Endodermal cell (in vitro differentiated cells): ENCODE measurements at places on chromosomes 4 and X. TPM values are rescaled to one million over a fixed set of nuclear protein-coding genes. Genes with fewer than 3 reads are reported as not detected.

- no peak overlapping the region for H3K27ac ChIP-seq
- H3K4me3 ChIP-seq, result no peak overlapping the region
- H3K36me3 ChIP-seq, result no peaks in the 10 kb centered on the region
- no peaks in the 10 kb centered on the region for H3K27me3 ChIP-seq
Measured at GRCh38 chr4:148101790-148102189, 340.4 kb downstream of the NR3C2 start.

GRCh38 chrX:106150701-106151100 is 17.4 kb upstream of the PWWP3B start:
- DNase-seq, result no peak
- no peaks in the 10 kb centered on the region for H3K36me3 ChIP-seq
- no peaks in the 10 kb centered on the region for H3K4me1 ChIP-seq
- H3K27me3 ChIP-seq, result no peaks in the 10 kb centered on the region
- no peak overlapping the region for H3K4me3 ChIP-seq

DNA sequence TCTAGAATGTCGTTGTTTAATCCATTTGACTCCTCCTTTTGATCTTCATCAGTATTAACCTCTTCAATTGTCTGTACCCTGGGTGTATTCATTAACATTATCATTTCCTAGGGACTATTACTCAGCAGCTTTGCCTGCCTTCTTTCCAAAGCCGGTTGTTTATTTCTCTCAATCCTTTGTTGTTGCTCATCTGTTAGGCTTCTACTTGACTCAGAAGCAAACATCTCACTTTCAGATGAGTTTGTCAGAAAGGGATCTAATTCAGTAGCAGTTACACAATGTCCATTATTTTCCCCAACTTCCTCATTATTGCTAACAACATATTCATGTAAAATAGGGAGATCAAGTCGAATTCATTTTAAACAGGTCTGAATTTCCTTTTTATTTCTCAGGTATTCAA is 22.1 kb upstream of the HSD17B10 start:
- H3K27me3 ChIP-seq, result no peaks in the 10 kb centered on the region
- no peak overlapping the region for H3K4me3 ChIP-seq
- no peak overlapping the region for H3K27ac ChIP-seq
- DNase-seq, result no peak
- H3K36me3 ChIP-seq, result no peaks in the 10 kb centered on the region

- no peak for DNase-seq
- H3K36me3 ChIP-seq, result no peaks in the 10 kb centered on the region
- H3K27ac ChIP-seq, result no peak overlapping the region
- no peaks in the 10 kb centered on the region for H3K27me3 ChIP-seq
Measured at GRCh38 chr4:69831646-69832325, 28.2 kb downstream of the SULT1E1 start.

DNA sequence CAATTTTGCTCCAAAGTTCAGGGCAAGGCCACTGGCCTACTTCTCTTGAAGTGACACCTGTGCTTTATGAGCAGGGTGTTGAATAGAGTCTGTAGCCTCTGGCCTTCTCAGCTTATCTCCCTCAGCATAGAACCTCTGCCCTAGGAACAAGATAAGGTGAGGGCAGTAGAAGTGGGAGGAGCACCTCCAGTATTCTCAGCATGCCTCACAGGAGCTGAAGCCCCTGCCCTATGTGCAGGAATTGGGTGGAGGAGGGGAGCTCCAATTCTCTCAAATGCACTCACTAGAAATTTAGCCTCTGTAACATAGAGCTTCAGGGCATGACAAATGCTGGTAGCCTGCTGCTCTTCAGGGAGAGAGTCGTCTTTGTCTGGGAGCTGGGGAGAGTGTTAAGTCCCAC is 479.3 kb downstream of the IL1RAPL1 start:
- H3K27me3 ChIP-seq, result no peaks in the 10 kb centered on the region
- H3K4me1 ChIP-seq, result no peaks in the 10 kb centered on the region
- peak; percentile 41 for DNase-seq
- H3K36me3 ChIP-seq, result no peaks in the 10 kb centered on the region
- no peak overlapping the region for H3K4me3 ChIP-seq

DNA sequence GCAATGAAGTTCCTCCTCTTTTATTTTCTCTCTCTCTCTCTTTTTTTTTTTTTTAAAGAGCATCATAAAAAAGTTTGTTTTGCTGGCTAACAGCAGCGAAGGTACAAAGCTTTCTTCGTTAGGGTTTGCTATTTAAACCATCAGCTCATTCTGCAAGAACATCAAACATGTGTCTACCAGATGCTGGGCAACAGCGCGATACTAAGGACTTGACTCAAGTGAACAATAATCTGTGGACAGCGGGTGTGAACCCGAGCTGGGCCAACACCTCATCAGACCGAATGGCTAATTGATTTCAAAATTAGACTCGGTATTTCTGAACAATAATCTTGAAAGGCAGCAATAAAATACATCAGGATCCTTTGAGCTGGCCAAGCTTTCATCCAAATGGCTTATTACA is 246.4 kb downstream of the FBXO8 start:
- H3K27ac ChIP-seq, result no peak overlapping the region

DNA sequence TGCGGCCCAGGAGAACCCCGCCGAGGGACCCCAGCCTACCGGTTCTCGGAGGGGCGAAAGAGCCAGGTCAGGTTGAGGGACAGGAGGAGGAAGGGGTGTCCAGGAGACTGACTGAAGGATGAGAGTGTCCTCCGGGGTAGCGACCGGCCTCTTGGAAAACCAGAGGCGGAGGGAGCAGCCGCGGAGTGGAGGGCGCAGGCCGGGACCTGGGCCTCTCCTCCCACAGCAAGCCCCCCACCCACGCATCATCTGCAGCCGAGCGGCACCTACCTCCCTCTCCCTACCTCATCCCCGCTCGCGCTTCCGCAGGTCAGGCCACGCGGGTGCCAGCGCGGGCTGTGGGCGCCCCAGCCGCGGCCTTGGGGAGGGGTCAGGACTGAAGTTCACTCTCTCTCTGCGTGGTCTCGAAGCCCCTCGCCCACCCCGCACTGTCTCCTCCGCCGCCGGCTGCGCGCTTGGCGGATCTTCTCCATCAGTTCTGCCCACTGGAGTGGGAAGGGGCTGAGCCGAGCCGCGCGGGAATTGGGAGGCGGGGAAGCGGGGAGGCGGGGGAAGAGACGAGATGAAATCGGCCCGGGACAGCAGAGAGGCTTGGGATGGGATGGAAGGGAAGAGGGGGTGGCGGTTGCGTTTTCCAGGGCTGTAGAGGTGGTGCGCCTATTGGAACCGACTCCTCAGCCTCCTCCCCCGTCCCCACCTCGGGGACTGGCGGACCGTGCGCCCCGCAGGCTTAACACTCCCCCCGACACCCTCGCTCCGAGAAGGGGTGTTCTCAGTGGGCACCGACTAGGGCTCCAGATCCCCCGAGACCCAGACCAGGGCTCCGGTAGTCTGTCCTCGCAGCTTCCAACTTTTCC is 1.8 kb downstream of the NLGN4X start:
- H3K4me1 ChIP-seq, result no peaks in the 10 kb centered on the region
- peak overlapping the region; percentile 82 for H3K4me3 ChIP-seq
- peak overlapping the region; percentile 57 for H3K27ac ChIP-seq
- no peaks in the 10 kb centered on the region for H3K27me3 ChIP-seq
- peak; percentile 70 for DNase-seq
- no peaks in the 10 kb centered on the region for H3K36me3 ChIP-seq

DNA sequence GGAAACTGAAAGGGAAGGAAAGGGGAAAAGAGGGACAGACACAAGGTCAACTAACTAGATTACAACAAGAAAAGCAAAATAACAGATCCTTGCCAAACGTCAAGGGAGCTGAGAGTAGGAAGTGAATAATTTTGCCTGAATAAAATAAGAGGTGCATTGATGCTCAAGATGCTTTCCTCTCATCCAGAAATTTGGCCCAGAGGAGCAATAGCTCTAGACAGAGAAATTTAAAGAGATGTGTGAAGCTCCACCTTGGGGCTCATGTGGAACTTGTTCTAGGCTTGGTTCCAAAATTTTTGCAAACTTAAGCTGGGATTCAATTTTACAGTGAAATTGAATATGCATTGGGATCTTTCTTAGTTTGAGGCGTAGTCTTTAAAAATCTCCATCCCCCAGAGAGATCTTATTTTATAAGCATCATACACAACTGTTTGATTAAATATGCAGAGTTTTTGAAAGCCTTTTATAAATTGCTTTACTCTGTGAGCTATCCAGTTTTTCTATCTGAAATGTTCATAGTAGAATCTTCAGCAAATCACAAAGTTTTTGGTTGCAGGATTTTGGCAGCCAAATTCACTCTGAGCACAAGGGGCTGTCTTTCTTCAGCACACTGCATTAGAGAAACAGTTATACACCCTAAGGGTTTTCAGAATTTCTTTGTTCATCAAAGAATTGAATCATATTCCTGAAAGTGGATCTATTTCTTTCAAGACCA is 1159.5 kb downstream of the ADGRL3 start:
- H3K27ac ChIP-seq, result no peak overlapping the region
- no peak for DNase-seq
- H3K4me3 ChIP-seq, result no peak overlapping the region
- no peaks in the 10 kb centered on the region for H3K36me3 ChIP-seq
- H3K27me3 ChIP-seq, result no peaks in the 10 kb centered on the region

DNA sequence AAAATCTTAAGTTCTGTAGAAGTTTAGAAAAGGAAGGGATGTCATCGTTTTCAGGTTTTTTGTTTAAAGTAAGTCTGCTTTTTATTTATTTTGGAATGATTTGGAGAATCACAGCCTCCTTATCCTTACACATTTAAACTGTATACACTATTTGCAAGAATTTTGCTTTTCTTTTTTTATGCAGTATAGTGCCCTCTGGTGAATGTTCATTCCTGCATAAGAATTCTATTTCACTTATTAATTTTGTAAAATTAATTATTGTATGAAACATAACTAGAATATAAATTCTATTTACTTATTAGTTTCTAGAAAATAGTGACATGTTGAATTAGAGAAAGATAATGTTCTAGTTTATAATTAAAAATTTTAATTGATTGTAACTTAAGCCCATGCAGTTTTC is 44.6 kb downstream of the DACH2 start:
- no peak overlapping the region for H3K4me3 ChIP-seq
- H3K27me3 ChIP-seq, result no peaks in the 10 kb centered on the region
- no peaks in the 10 kb centered on the region for H3K4me1 ChIP-seq
- H3K27ac ChIP-seq, result no peak overlapping the region
- no peak for DNase-seq
- no peaks in the 10 kb centered on the region for H3K36me3 ChIP-seq

- H3K4me1 ChIP-seq, result no peaks in the 10 kb centered on the region
- H3K27me3 ChIP-seq, result no peaks in the 10 kb centered on the region
- no peak overlapping the region for H3K4me3 ChIP-seq
- no peak overlapping the region for H3K27ac ChIP-seq
- H3K36me3 ChIP-seq, result no peaks in the 10 kb centered on the region
Measured at GRCh38 chr4:153713866-153714646, 30.0 kb downstream of the TLR2 start.

- H3K36me3 ChIP-seq, result peaks cover 35% of the 10 kb centered on the region
- H3K4me1 ChIP-seq, result peaks cover 14% of the 10 kb centered on the region
- DNase-seq, result peak; percentile 61
- no peaks in the 10 kb centered on the region for H3K27me3 ChIP-seq
- peak overlapping the region; percentile 85 for H3K27ac ChIP-seq
Measured at GRCh38 chrX:2710041-2710840, 19.1 kb downstream of the CD99 start.

DNA sequence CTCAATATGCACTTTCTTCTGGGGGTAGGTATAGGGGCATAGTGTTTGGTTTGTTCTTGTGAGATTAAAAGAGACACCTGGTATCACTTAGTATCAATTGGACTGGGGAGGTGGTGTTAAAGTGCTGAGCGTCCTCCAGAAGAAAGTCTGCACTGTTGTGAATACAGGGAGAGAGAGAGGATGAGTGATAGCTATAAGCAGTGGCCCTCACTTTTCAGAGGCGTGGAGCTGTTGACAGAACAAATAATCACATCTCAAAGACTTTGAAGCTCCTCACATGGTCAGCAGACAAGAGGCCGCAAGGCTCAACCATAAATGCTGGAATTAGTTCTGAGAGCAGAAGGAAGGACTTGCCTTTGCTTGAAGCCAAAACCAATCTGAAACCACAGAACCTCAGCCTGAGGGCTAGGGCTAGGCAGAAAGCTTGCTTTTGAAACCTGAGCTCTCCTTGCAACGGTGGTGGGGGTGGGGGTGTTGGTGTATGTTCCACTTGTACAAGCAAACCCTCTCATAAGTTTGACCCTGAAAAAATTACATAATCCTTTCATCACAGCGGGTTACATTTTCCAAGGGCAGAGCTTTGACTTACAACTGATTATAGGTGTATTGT is 123.2 kb upstream of the SCML1 start:
- no peaks in the 10 kb centered on the region for H3K27me3 ChIP-seq
- H3K4me3 ChIP-seq, result no peak overlapping the region
- no peak for DNase-seq

DNA sequence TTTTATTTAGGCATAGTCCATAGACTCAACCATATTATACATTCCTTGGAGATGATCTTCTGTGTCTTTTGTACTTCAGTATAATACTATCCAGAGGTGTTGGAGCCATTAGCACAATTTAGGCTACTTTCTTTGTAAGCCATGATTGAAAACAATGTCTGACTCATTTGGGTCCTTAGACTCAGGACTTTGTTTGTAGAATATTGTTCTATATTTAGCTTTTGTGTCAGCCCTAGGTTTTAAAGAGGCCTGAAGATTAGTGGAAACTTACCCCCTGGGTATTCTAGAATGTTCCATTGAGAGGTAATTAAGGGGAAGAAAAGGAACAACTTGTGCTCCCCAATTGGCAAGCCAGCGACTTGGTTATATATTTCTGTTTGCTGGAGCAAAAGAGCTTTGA is 145.2 kb upstream of the SCML1 start:
- DNase-seq, result no peak
- no peaks in the 10 kb centered on the region for H3K27me3 ChIP-seq
- H3K4me1 ChIP-seq, result no peaks in the 10 kb centered on the region
- no peak overlapping the region for H3K27ac ChIP-seq
- H3K4me3 ChIP-seq, result no peak overlapping the region
- no peaks in the 10 kb centered on the region for H3K36me3 ChIP-seq

DNA sequence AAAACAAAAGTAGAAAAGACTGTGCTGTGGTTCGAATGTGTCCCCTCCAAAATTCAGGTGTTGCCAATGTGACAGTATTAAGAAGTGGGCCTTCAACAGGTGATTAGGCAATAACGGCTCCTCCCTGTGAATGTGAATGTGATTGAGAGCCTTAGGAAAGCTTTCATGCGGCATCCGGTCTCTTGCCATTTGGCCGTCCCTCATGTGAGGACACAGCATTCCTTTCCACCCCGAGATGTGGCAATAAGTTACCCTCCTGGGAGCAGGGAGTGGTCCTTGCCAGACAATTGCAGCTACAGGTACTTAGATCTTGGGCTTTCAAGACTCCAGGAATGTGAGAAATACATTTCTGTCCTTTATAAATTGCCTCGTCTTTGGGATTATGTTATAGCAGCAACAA is 129.3 kb downstream of the CPEB2 start:
- no peaks in the 10 kb centered on the region for H3K4me1 ChIP-seq
- no peaks in the 10 kb centered on the region for H3K36me3 ChIP-seq
- H3K27me3 ChIP-seq, result no peaks in the 10 kb centered on the region
- peak; percentile 52 for DNase-seq
- H3K27ac ChIP-seq, result no peak overlapping the region

DNA sequence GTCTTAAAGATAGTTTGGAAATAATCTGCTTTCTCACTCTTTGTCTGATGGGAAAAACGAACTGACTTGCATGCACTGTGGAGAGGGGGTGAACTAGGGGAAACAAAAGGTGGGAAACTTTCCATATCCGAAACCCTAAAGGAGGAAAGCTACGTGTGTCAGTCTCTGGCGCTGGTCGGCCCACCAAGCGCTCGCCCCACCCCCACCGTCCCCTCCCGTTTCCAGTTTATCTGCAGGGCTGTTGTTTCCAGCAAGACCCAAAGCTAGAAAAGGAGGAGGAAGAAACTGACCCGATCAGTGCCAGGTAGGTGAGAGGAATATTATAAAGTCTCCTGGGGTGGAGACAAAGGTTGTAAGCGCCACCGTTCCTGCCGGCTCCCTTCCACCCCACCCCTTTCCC is 552 bp downstream of the TCEAL9 start:
- peak overlapping the region; percentile 80 for H3K27ac ChIP-seq
- peaks cover 9% of the 10 kb centered on the region for H3K36me3 ChIP-seq
- peaks cover 2% of the 10 kb centered on the region for H3K4me1 ChIP-seq
- peak overlapping the region; percentile 95 for H3K4me3 ChIP-seq

The PCYT1B gene
- total RNA-seq, result 16.0 and 19.2 TPM in 2 replicates

The RHOXF2 gene
- not detected in 2 replicates for total RNA-seq

The KLHL13 gene
- 6.8 to 12.4 TPM (median 12.0 TPM) in 3 replicates for total RNA-seq
